Caco-2 (cell line): ENCODE measurements at places on chromosomes 3 and 15. TPM values are rescaled to one million over a fixed set of nuclear protein-coding genes. Genes with fewer than 3 reads are reported as not detected.

GRCh38 chr15:69232144-69232543 is 66.6 kb upstream of the PAQR5 start:
- no peak overlapping the region for H3K4me3 ChIP-seq
- H3K27me3 ChIP-seq, result no peaks in the 10 kb centered on the region
- no peak overlapping the region for H3K27ac ChIP-seq

DNA sequence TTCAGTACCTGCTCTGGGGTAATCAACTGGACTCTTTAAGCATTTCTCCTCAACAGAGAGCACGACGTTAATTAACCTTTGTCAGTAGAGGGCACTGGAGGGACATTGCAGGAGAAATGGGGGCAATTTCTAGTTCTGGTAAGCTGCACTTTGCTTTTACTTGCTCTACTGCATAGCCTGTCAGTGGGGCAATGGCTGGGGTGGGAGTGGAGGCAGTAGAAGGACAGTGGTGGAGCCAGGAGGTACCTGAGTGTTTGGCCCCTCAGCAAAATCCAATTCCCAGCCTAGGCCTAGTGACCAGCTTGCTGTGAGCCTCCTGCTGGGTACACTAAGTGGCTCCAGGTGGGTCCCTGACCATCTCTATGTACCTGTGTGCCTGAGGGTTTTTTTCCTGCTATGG is 18.3 kb upstream of the MED12L start:
- peak; percentile 63 for DNase-seq
- H3K36me3 ChIP-seq, result no peaks in the 10 kb centered on the region
- H3K4me3 ChIP-seq, result no peak overlapping the region
- H3K27me3 ChIP-seq, result no peaks in the 10 kb centered on the region

- H3K36me3 ChIP-seq, result no peaks in the 10 kb centered on the region
- H3K27me3 ChIP-seq, result no peaks in the 10 kb centered on the region
- no peak for DNase-seq
- no peak overlapping the region for H3K4me3 ChIP-seq
- no peaks in the 10 kb centered on the region for H3K4me1 ChIP-seq
Measured at GRCh38 chr3:153273767-153274435, 111.9 kb downstream of the RAP2B start.

DNA sequence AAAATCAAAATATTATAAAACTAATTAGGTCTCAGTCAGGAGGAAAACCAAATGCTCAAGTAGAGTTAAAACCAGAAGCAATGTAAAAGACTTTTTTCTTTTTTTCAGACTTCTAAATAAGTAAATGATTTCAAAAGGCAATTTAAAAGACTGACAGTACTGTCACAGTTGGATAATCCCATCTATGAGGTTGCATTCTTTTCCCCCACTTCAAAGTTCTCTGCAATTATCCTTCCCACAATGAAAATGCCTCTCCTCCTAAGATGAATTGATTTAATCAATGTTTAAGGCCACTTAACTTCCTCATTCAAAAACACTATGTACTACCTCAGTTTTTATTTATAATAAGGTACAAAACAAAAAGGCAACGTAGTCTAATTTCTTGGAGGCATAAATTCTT is 8.1 kb downstream of the MRPL3 start:
- H3K27ac ChIP-seq, result no peak overlapping the region
- no peaks in the 10 kb centered on the region for H3K4me1 ChIP-seq
- peaks cover under 1% of the 10 kb centered on the region; the same call in 1 of the 2 replicates for H3K36me3 ChIP-seq
- DNase-seq, result no peak

DNA sequence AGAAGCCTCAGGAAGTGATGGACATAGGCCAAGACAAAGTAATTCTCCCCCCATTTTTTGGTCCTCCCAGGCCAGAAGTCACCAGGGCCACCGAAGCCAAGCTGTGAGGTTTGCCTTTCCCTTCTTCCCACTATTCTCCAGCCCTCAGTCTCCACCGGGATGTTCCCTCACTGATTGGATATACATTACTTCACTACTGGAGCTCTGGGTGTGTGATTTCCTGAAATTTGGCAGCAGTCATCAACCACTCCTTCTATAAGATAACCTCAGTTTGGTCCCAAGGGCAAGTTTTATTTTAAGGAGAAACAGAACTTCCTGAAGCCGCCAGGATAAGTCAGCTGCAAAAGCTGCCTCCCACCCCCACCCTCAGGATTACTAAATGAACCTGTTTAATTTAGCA is 11.3 kb downstream of the SLCO2A1 start:
- no peak overlapping the region for H3K27ac ChIP-seq
- no peaks in the 10 kb centered on the region for H3K4me1 ChIP-seq
- H3K4me3 ChIP-seq, result no peak overlapping the region
- H3K27me3 ChIP-seq, result no peaks in the 10 kb centered on the region

- no peak overlapping the region for H3K4me3 ChIP-seq
- H3K4me1 ChIP-seq, result no peaks in the 10 kb centered on the region
- no peak overlapping the region for H3K27ac ChIP-seq
- H3K27me3 ChIP-seq, result no peaks in the 10 kb centered on the region
Measured at GRCh38 chr15:42371096-42371495, 11.8 kb downstream of the CAPN3 start.

GRCh38 chr3:147544290-147544689 is 135.1 kb downstream of the ZIC1 start:
- H3K36me3 ChIP-seq, result no peaks in the 10 kb centered on the region
- no peaks in the 10 kb centered on the region for H3K27me3 ChIP-seq
- H3K27ac ChIP-seq, result no peak overlapping the region
- no peak overlapping the region for H3K4me3 ChIP-seq

DNA sequence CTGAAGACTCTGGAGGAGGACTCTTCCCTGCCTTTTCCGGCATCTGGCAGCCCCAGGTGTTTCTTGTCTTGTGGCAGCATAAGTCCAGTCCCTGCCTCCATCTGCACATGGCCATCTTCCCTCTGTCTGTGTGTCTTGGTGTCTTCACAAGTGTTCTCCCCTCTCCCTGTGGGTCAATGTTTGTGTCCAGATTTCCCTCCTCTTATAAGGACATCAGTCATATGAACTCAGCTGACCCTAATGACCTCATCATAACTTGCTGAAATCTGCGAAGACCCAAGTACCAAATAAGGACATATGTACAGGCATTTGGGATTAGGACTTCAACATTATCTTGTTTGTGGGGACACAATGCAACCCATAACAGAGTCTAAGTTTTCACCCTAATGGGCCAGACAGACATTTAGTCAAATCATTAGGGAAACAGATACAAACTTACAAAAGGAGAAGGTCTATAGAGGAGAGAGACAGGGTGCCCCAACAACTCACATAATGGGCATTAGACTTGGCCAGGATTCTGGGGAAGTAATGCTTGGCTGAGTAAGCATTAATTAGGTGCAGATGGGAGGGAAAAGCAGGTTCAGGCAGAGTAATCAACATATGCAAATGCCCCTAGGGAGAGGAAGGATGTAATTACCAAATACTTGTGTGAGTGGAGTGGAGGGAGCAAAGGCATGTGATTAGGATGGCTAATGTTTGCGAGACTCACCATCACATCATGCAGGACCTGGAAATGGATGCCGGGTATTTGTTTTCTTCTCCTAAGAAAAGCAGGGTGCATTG is 372.8 kb upstream of the TBL1XR1 start:
- H3K27me3 ChIP-seq, result no peaks in the 10 kb centered on the region
- H3K36me3 ChIP-seq, result no peaks in the 10 kb centered on the region
- no peak for DNase-seq
- H3K4me3 ChIP-seq, result no peak overlapping the region
- H3K27ac ChIP-seq, result no peak overlapping the region
- H3K4me1 ChIP-seq, result no peaks in the 10 kb centered on the region; the same call in 1 of the 2 replicates

DNA sequence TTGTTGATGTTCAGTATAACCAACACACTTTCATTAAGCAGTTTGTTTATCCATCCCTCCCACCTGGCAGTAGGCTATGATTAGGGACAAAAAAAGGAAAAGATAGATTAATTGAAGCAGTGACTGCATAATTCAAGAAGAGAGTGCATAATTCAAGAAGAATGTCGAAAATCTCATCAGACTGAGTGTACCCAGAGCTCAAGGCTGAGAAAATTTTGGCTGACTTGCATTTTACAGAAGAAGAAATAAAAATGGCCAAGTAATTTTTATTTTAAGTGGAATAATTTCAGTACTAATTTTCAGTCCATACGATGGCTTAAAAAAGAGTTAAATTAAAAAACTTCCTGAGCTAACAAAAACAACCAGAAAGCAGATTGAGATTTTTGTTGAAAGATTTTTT is 145.4 kb upstream of the LRRFIP2 start:
- no peak overlapping the region for H3K27ac ChIP-seq
- H3K27me3 ChIP-seq, result no peaks in the 10 kb centered on the region
- H3K4me3 ChIP-seq, result no peak overlapping the region
- H3K36me3 ChIP-seq, result peaks cover 2% of the 10 kb centered on the region; the same call in 1 of the 2 replicates
- no peaks in the 10 kb centered on the region for H3K4me1 ChIP-seq
- DNase-seq, result no peak

DNA sequence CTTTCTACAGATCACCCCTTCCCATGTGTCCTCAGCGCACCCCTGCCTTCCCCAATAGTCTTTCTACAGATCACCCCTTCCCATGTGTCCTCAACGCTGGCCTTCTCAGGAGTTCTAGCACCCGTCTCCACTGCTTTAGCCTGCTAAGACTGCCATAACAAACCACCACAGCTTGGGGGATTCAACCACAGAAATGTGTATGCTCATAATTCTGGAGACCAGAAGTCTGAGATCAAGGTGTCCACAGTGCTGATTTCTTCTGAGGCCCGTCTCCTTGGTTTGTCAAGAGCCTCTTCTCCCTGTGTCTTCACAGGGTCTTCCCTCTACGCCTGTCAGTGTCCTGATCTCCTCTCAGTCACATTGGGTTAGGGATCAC is 68.1 kb upstream of the CGNL1 start:
- H3K36me3 ChIP-seq, result no peaks in the 10 kb centered on the region
- peak overlapping the region; percentile 39 for H3K27ac ChIP-seq
- DNase-seq, result no peak
- H3K4me1 ChIP-seq, result peaks cover 32% of the 10 kb centered on the region
- no peak overlapping the region for H3K4me3 ChIP-seq

Gene SMCO1
- not detected in 2 replicates for total RNA-seq

Gene LMAN1L
- total RNA-seq, result not detected in 2 replicates

Gene GPR15
- not detected in 2 replicates for total RNA-seq

Gene P2RY1
- 6.0 and 8.5 TPM in 2 replicates for total RNA-seq

Gene RHOV
- 3.2 and 4.4 TPM in 2 replicates for total RNA-seq
